Ovary (tissue), 10 donors: ENCODE measurements at places on chromosomes 3 and 15.

GRCh38 chr3:197372047-197372661 is 73.7 kb upstream of the DLG1 start:
- DNase-seq: no peak

GRCh38 chr3:40079203-40079846 is 230.2 kb upstream of the EIF1B start:
- no peak for DNase-seq

GRCh38 chr3:116394365-116394764 is 50.9 kb downstream of the LSAMP start:
- no peak for DNase-seq

- DNase-seq: no peak
Observed at GRCh38 chr3:57154470-57155309, 10.5 kb downstream of the IL17RD start.

GRCh38 chr15:75542386-75542797 is 36.7 kb downstream of the PTPN9 start:
- DNase-seq: no peak

GRCh38 chr3:119579366-119580066 is at the start of gene ADPRH:
ADPRH (plus strand) TSS chr3:119579492; CDS start chr3:119582170, 2,678 bp downstream.
- DNase-seq: peak; percentile 82

DNA sequence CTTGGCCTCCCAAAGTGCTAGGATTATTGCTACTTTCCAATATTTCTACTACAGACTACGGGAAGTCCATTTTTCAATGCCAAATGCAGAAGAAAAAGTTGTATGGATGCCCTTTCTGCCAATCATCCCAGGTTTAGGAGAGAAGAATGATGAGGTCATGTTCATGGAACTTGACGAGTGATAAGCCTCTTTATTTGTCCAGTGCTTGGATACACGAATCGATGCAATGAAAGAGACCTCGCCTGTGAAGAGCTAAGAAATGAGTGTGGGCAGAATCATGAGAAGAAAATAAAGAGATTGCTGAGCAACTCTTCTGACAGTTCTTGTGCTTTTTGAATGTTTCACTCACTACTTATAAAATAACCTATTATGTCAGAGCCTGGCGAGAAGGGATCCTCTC is 996 bp upstream of the SLC28A1 start:
- DNase-seq: no peak

GRCh38 chr15:101108461-101108775 is 143.4 kb downstream of the CHSY1 start:
- DNase-seq: no peak

- peak; percentile 85 for DNase-seq
Observed at GRCh38 chr15:84658080-84658787, at the start of gene NMB. NMB (minus strand) TSS chr15:84658199; CDS start chr15:84658152, 47 bp downstream.

DNA sequence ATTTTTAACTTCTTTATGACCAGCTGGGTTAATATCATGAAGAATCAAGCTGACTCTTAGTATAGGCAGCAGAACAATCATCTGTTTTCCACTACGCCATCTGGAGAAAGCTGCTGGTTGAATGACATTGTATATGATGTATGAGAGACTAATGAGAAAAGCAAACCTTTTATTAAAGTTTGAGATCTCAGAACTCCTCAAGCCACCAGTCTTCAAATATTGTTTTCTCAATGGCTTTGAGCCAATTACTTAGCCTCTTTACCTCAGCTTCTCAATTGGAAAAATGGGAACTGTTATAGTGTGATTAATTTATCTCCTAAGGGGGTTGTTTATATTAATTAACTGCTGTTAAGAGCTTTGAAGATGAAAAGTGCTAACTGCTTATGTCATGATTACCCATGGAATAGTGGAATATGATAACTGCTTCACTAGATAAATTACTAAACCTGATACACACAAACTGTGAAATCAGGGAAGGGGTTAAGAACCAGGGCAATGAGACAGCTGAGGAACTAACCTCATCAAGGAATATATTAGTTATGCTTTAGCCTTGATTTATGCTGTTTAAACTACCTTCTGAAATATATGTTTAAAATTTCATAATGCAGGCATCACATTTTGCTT is 330.1 kb downstream of the SOX2 start:
- DNase-seq: no peak

DNA sequence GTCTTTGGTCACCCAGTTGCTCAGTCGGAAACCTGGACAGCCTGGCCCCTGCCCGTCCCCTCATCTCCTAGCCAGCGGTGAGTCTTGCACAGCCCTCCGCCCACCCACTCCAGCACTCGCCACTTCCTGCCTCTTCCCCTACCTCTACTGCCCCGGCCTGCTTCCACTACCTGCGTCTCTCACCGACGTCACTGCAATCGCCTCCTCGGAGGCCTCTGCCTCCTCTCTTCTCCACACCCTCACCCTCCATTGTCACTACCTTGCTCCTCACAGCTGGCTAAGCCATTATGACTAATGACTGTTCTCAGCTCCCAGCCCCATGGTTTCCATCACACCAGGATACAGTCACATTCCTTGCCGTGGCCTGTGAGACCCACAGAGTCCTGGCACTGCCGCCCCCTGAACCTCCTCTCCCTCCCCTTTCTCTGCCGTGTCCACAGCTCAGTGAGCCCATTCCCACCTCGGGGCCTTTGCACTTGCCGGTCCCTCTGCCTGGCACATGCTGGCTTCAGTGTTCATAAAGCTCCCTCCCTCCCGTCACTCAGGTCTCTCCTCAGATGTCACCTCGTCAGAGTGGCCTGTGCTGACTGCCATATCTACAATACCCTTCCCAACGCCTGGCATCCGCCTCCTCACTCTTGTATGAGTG is 104.8 kb downstream of the FBLN2 start:
- no peak for DNase-seq

DNA sequence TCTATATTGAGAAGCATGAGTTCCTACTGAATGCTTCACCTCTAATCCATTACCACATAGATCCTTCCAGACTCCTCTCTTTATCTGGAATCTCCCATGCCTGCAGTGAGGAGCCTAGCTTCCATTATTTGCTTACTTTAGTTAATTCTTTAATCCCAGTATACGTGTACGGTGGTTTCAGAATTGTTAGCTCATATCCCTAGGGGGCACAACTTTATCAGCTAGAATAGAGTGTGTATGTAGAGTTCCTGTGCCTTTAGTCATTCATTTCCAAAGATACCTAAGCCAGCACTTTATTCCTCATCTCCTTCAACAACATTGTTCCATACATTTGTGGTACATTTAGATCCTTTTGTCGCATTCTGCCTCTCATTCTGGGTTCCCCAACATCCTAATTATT is 226.0 kb downstream of the TJP1 start:
- no peak for DNase-seq

DNA sequence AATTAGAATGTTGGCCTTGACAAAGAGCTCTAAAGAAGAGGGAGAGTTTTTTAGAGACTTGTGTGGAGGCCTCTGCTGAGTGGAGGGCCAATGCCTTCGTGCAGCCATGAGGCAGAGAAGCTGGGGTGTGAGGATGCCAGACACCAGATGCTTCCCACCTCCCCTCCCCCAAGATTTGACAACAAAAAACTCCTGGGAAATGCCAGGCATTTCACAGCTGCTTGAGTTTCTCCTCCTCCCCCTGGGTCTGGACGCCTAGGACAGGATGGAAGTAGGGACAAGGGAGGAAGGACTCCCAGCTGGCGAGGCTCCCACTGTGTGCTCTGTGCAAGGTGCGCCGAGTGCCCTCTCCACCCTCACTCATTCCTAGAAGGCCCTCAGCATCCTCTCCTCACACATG is 20.1 kb downstream of the TGM4 start:
- DNase-seq: no peak

- DNase-seq: no peak
Observed at GRCh38 chr15:38424101-38424552, 29.8 kb upstream of the FAM98B start.

- DNase-seq: no peak
Observed at GRCh38 chr15:55402707-55403106, 5.5 kb downstream of the CCPG1 start.
